EH (cell line): ENCODE measurements at places on chromosomes 5 and 9.
A peak's percentile ranks its signal among the peaks of the same experiment; 100 is the strongest.

- DNase-seq = no peak
These were observed 203.0 kb downstream of the KDM4C start for GRCh38 chr9:6960777-6961176.

- no peak for DNase-seq
These were observed 3.9 kb downstream of the ALAD start for GRCh38 chr9:113397203-113397631.

DNA sequence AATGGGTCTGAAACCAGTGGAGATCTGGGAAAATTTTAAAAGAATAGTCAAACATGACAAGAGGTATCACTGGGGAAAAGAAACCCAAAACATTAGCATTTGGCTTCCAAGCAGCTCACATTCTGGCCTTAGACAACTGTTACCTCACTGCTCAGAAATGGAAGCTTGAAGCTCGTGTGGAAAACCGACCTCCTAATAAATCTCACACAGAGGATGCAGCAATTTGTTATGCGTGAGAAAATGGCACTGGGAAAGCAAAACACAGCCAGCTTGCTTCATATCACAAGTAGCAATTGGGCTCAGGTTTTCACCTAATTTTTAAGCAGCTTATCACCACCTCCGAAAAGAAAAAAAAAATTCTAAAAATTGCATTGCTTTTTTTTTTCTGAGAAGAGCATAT lies 103.3 kb upstream of the TAS2R1 start:
- peak; percentile 8 for DNase-seq

DNA sequence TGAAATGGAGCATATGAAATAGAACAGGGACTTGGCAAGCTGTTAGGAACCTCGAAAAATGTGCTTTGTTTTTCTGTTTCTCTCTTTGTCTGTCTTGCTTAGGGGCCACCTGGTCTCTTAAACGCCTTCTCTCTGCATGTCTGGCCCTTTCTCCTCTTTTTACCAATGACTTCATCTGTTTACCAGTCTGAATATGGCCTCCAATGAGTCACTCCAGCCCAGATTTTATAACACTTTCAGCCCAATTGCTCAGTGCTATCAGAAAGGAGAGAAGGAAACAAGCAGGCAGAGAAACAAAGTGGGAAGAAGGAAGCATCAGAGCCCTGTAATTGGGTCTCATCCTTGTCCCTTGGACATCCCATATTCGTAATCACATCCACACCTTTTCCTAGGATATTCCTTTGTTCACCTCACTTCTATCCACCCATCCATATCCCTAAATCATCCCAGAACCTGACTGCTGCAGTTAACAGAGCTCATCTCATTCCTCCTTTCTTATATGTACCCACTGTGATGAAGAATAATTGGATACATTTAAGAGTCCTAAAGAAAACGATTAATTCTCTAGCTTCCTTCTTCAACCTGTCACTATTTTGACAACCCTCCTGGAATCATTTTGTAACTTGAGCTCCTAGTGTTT lies 151.8 kb upstream of the GPR151 start:
- peak; percentile 22 for DNase-seq
